ENCODE measurements at places on chromosomes 2 and 18.

DNA sequence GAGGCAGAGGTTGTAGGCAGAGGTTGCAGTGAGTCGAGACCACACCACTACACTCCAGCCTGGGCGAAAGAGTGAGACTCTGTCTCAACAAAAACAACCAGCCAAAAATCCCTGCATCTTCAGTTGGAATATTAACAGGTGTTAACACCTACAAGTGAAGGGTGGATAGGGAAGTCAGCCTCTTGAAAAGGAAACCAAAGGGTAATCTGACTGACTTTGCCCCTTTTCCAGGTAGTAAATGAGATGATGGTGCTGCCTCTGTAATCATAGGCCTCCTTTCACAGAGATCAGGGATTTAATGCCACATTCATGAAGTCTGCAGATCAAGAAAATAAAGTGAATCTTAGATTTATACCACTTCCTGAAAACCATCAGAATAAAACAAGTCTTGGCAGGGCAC is 133.6 kb downstream of the GALNT1 start:
- DNase-seq, result no peak

DNA sequence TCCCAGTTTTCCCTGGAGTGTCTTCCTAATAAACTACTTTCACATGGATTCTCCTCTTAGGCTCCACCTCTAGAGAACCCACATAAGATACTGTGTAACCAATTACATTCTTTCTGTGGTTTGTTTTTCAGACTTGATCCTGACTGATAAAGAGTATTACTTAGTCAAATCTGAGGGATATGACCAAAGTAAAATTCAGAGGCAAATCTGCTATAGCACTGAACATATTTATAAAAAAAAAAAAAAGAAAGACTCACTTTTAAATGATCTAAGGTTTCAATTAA is 13.9 kb downstream of the CKAP2L start:
- no peak for DNase-seq

- no peak for DNase-seq
Measured at GRCh38 chr2:65370387-65371073, 61.9 kb downstream of the SPRED2 start.

DNA sequence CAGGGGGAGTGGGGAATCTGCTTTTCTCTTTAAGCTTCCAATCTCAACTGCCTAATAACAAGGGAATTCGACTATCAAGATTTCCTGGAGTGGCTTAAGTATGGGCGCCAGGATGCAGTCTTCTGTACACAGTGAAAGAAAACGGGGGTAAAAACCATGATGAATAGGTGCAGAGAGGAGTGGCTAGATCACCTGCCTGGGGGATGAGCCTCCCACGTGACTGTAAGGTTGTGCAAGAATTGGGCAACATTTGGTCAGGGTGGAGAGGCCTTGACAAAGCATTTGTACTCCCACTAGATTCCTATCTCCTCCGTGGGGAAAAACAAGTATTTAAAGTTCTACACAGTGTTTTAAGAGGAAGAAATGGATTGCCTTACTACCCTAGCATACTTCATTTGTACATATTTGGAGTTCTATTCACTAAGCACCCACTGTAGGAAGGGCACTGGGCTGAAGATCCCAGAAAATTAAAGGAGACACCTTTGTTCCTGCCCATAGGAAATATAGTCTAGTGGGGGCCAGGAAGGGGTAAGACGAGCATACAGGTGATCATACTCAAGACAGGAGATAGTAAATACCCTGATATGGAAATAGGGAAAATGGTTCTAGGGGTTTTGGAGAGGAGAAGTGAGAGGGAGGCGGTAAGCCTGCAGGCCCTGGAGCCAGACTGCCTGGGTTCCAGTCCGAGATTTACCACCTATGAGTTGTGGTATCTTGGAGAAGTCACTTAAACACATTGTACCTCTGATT is 29.2 kb downstream of the EPAS1 start:
- DNase-seq, result no peak

GRCh38 chr18:45839414-45840395 is 14.2 kb downstream of the SIGLEC15 start:
- no peak for DNase-seq

DNA sequence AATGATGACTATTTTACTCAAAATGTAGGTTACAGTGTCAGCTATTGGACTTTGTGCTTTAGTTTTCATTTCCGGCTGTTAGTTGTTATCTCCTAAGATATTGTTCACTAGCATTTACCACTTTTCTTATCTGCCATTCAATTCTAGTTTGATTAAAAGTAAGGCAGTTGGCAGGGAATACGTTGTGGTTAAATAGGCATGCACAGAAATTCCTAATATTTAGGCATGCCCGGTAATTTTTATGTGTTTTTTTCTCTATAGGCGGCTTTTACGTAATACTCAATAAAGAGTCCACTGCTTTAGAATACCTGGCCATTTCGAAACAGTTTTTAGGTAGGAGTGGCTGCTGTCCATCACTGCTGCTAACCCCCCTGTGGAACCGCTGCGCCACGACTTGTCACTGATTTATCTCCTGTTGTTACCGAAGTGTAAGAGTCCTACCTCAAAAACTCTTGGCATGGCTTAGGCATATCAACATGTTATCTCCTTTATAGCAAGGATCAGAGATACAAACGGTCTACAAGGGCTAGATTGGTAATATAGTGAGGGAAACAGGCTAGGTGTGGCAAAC is 39.5 kb downstream of the BABAM2 start:
- no peak for DNase-seq
